Eye (tissue), 1 donor: ENCODE measurements at places on chromosomes 3 and 15.

GRCh38 chr3:159252772-159253384, 451.0 kb downstream of the MFSD1 start:
- peak; percentile 48 for DNase-seq

DNA sequence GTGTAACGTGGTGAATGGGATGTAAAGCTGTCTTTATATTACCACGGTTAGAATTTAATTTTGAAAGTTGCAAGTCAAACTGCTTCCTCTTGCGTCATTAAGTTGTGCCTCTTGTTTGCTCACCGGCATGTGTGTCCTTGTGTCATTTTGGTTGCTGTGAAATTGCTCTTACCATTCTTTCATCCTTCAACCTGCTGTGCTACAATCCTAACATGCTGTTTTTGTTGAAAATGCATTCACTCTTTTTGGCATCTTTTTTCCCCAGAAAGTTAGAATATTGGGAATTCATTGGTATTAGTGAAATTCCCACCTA, 164.7 kb downstream of the PGPEP1L start:
- no peak for DNase-seq

DNA sequence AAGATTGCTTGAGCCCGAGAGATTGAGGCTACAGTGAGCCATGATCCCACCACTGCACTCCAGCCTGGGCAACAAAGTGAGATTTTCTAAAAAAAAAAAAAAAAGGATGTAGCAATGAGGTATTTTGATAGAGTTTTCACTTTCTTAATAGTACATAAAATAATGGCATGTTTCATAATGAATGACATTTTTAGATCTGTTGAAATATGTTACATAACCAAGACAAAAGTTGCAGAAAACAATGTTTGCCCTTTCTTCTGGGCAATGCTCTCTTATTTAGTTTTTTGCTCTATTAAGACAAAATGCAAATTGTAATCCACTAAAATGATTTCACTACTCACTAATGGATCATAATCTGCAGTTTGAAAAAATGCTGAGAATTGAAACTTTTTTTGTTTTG, 4.4 kb upstream of the MAPK6 start:
- DNase-seq: no peak

- DNase-seq: no peak
Measured at GRCh38 chr3:44962621-44963393, 13.2 kb downstream of the ZDHHC3 start.

GRCh38 chr3:196803891-196804468, 63.7 kb upstream of the SENP5 start:
- DNase-seq: no peak
